ENCODE measurements at places on chromosomes 5 and 9. TPM values are rescaled to one million over a fixed set of nuclear protein-coding genes. Genes with fewer than 3 reads are reported as not detected.

Gene C9orf40
- 1.1 TPM for total RNA-seq

Gene TMEM174
- total RNA-seq, result not detected

Gene BAAT
- total RNA-seq, result not detected

Gene SPATA9
- total RNA-seq, result under 0.01 TPM

Gene PHYHD1
- total RNA-seq, result 3.2 TPM

Gene ANXA2R
- total RNA-seq, result 9.4 TPM

Gene ATG10
- 8.6 TPM for total RNA-seq

Gene FOXI1
- total RNA-seq, result not detected

Gene BARX1
- total RNA-seq, result not detected

Gene NR6A1
- 9.4 TPM for total RNA-seq

Gene MELK
- total RNA-seq, result 1.9 TPM

Gene PCDHGB4
- total RNA-seq, result 1.6 TPM

Gene RNF14
- total RNA-seq, result 14.3 TPM

Gene PCDHB14
- under 0.01 TPM for total RNA-seq

Gene DBH
- total RNA-seq, result not detected

Gene GRM6
- not detected for total RNA-seq

Gene CXCL14
- under 0.01 TPM for total RNA-seq

Gene PCSK5
- total RNA-seq, result 3.0 TPM

Gene SHOC1
- total RNA-seq, result not detected

Gene RMND5B
- 30.4 TPM for total RNA-seq

Gene PHF24
- total RNA-seq, result under 0.01 TPM

Gene GPR21
- total RNA-seq, result 12.1 TPM

Gene SHISAL2B
- not detected for total RNA-seq

Gene CDKN2B
- total RNA-seq, result under 0.01 TPM

Gene POU5F2
- total RNA-seq, result 1.6 TPM

Gene UBE2R2
- total RNA-seq, result 14.0 TPM

Gene OCLN
- 18.6 TPM for total RNA-seq

Gene NEUROG1
- not detected for total RNA-seq

Gene NPR2
- 1.6 TPM for total RNA-seq
